Pons (tissue), 1 donor: ENCODE measurements at places on chromosomes 2 and 18.
A peak's percentile ranks its signal among the peaks of the same experiment; 100 is the strongest.

GRCh38 chr2:27291865-27292264 is 9.6 kb downstream of the TRIM54 start:
- DNase-seq, result no peak

GRCh38 chr2:216312441-216312840 is 59.8 kb downstream of the MARCHF4 start:
- no peak for DNase-seq

DNA sequence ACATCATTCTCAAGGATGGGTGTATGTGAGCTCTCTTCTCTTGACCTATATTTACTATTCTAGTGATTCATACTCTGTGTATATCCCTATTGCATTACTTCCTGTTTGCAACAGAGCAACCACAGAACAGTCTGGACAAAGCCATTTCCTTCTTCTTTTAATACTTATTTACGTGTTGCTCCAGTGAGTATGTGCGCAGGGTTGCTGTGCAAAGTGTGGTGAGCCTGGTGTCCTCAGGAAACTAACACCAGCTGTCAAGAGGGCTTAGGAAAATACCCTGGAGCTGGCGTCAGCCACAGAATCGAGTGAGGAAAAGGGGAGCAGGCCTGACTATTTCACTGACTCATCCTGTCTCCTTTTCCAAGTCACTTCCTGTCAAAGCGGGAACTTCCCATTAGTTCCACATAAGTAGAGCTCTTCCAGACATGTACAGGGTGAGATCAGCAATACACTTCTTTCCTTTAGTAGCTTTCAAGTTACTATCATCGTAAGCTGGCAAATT is 214.1 kb upstream of the COPS8 start:
- peak; percentile 85 for DNase-seq

- DNase-seq, result no peak
Measured at GRCh38 chr2:197600306-197600705, 75.1 kb downstream of the RFTN2 start.

GRCh38 chr2:68466778-68467076 is 367 bp downstream of the FBXO48 start:
- DNase-seq, result no peak

GRCh38 chr2:213490087-213490486 is 205.8 kb downstream of the SPAG16 start:
- DNase-seq, result peak; percentile 24

- DNase-seq, result no peak
Measured at GRCh38 chr2:27080140-27080469, 1.7 kb downstream of the EMILIN1 start.

GRCh38 chr18:48172226-48173006 is 236.8 kb downstream of the ZBTB7C start:
- no peak for DNase-seq

- no peak for DNase-seq
Measured at GRCh38 chr2:191245046-191245868, at the start of gene MYO1B. Gene MYO1B (plus strand): TSS chr2:191245404. CDS start chr2:191276896, 31,492 bp downstream.

GRCh38 chr2:188512456-188512855 is 220.8 kb downstream of the GULP1 start:
- peak; percentile 62 for DNase-seq

GRCh38 chr2:120310136-120310535 is 35.8 kb upstream of the INHBB start:
- DNase-seq, result no peak

- DNase-seq, result no peak
Measured at GRCh38 chr2:197245829-197246804, 64.5 kb downstream of the ANKRD44 start.

GRCh38 chr2:53448591-53448990 is 319.0 kb upstream of the CHAC2 start:
- DNase-seq, result no peak

- no peak for DNase-seq
Measured at GRCh38 chr2:217563565-217563964, 439.2 kb downstream of the TNS1 start.

GRCh38 chr2:62868947-62869346 is 163.4 kb downstream of the EHBP1 start:
- DNase-seq, result no peak
